T-cell (primary cell): ENCODE measurements at places on chromosomes 12 and 14. TPM values are rescaled to one million over a fixed set of nuclear protein-coding genes. Genes with fewer than 3 reads are reported as not detected.

The EML5 gene
- total RNA-seq, result 4.6 TPM

The NELL2 gene
- total RNA-seq, result 212 TPM

DNA sequence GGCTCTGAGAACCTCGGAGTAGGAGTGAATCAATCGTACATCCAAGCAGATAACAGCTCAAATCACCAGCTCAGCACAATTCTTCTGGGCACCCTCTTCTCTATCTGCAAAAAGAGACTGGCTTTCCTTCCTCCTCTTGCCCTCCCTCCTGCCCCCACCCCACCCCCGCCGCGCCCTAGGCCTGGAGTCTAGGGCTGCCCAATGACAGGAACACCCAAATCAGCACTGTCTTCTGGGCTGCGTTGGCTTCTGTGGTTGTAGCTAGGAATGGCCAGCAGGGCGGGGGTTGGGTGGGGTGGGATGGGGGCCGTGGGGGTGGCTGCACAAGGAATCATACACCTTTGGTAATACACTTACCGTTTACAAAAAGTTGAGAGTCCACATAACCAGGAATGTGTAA, 28.0 kb upstream of the TMCC3 start:
- no peak for DNase-seq

DNA sequence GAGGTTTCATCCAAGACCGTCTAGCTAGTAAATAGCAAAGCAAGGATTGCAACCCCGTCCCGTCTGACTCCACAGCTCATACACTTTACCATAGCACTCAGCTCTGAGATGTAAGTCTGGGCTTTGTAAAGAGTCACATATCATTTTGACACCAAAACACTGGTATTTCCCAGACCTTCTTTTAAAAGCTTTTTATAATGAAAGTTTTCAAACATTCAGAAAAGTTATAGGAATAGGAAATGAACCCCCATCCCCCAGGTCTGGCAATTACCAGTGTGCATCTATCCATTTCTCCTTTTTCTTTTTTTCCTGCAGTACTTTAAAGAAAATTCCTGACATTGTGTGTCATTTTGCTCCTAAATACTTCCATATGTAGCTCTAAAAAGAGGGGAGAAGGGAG, 183.6 kb upstream of the CCND2 start:
- no peak for DNase-seq

- no peak for DNase-seq
These were observed 71.7 kb downstream of the PTPRO start for GRCh38 chr12:15393995-15394394.

The EIF2B2 gene
- 31.5 TPM for total RNA-seq

DNA sequence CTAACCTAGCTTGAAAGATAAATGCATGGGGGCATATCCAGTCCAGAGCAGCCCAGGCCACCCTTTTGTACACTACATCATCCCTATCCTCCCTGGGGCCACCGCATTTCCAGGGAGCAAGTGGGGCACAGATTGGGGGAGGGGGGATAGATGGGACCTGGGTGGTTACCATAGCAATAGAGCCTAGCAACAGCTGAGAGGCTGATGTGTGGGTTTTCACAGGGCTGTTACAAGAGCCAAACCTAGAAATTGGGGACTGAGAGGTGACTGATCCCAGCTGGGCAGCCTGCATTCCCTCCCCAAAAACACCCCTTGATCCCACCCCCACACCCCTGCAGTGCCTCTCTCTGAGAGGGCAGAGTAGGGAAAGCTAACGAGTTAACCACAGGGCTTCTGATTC, 3.7 kb upstream of the ZNF384 start:
- DNase-seq, result no peak

The MBIP gene
- total RNA-seq, result 15.4 TPM

DNA sequence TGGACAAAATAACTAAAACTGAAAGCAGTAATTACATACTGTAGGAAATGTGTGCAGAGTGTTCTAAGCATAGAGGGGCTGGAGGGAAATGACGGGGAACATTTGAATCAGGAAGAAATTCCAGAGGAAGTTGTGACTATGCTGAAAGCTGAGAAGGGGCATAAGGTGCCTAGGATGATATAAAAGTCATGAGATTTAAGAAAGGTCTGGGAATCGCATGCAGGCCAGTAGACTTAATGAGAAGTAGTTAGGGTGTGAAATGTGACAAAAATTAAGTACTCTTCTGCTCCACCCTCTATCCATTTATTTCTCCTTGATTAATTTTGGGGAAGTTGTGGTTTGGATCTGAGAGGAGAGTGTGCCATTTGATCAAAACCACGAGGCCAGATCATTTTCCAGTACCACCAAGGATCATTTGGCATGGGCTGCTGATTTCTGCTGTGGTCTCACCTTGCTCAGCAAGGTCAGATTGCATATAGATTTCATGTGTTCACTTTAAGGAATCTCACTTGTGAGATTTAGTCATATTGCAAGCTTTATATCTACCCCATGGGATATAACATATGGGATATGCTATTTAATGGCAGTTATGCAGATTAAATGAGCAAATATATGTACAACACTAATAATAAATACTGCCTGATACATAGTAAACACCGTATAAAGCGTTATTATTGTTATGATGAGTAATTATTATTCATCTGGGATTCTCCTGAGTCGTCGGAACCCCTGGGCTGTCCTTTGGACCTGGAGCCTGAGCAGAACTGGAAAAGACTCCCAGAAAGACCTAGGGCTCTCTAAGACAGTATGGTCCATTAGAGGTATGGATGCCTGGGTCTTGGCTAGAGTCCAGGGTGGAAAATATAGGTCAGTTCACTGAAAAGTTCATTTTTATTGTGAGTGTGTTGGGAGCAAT, 72.3 kb downstream of the SRGAP1 start:
- no peak for DNase-seq

- no peak for DNase-seq
These were observed 43.6 kb downstream of the HCAR2 start for GRCh38 chr12:122659579-122659978.

GRCh38 chr12:115708801-115709200, 568.7 kb downstream of the MED13L start:
- DNase-seq, result no peak

- no peak for DNase-seq
These were observed 11.7 kb upstream of the PRB4 start for GRCh38 chr12:11321980-11322379.

DNA sequence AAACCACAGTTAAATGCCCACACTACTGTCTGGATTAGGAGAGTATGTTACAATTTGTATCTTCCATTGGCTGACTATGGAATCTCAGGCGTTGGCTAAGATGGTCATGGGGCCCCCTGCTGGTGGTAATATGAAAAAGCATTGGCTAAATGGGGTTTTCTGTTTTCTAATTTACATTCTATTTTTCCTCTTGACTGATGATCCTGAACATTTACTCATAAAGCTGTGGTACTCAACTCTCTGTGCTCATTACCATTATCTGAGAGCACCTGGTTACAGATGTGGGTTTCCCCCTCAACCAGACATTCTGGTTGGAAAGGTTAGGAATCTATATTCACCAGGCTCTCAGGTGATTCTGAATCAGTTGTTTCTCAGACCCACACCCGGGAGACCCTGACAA, 64.8 kb downstream of the WSCD2 start:
- DNase-seq, result no peak

GRCh38 chr12:26293612-26294011, 98.2 kb downstream of the SSPN start:
- DNase-seq, result no peak

GRCh38 chr12:50387972-50388478, 8.4 kb downstream of the FAM186A start:
- no peak for DNase-seq

The KDM2B gene
- 100 TPM for total RNA-seq

The AQP2 gene
- total RNA-seq, result not detected

The CS gene
- 165 TPM for total RNA-seq

DNA sequence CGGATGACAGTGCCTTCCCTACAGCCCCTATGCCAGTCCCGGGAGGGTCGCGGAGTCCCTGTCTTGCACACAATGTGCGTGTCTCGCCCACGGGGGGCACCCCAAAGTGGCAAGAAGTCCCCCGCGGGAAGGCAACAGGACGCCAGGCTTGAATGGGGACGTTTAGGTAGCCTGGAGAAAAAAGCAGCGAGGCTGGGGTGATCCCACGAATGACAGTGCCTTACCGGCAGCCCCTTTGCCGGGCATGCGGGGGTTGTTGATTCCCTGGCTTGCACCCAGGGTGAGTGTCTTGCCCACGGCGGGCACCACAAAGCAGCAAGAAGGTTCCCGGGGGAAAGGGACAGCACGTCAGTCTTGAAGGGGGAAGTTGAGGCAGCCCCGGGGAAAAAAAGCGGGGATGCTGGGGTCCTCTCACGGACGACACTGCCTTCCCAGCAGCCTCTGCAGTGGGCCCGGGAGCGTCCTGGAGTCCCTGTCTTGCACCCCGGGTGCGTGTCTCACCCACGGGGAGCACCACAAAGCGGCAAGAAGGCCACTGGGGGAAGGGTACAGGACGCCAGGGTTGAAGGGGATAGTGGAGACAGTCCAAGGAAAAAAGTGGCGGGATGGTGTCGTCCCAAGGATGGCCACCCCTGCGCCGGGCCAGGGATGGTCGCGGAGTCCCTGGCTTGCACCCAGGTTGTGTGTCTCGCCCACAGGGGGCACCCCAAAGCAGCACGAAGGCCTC, 156.8 kb upstream of the ALG10B start:
- DNase-seq, result no peak

The SLC7A8 gene
- 5.9 TPM for total RNA-seq
